Sciatic nerve (tissue), 2 donors: ENCODE measurements at places on chromosomes 7 and 10.

DNA sequence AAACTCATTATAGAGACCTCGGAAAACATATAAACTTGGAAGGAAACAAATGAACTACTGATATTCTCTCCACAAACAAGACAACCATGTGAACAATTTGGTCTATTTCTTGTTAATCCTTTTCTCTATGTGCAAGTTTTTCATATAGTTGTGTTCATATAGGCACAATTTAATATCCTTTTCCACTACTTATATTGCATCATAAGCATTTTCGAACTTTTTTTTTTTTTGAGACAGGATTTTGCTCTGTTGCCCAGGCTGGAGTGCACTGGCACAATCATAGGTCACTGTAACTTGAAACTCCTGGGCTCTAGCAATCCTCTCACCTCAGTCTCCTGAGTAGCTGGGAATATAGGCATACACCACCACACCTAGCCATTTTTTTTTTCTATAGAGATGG, 5.2 kb downstream of the PEX1 start:
- DNase-seq: no peak

DNA sequence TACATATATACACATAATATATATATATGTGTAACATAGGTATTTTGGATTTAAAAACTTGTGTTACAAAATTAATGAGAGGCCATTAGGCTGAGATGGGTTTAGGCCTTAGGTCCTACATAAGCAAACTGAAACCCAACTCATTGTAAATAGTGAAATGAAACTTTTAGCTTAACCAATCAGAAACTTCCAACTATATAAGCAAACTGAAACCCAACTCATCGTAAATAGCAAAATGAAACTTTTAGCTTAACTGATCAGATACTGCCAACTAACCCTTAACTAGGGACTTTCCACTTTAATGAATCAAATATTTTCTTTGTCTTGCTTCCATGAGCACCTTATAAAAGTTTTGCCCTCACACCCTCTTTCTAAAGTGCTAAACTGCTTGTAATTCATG, 17.3 kb upstream of the SAMD9L start:
- DNase-seq: no peak

GRCh38 chr7:121919986-121920385, 47.0 kb downstream of the PTPRZ1 start:
- no peak for DNase-seq

GRCh38 chr7:27102581-27103442, at the start of gene HOXA2:
Gene HOXA2, minus strand, starts transcription at chr7:27102683. Its CDS starts 183 bp downstream, at chr7:27102500.
- DNase-seq: no peak

DNA sequence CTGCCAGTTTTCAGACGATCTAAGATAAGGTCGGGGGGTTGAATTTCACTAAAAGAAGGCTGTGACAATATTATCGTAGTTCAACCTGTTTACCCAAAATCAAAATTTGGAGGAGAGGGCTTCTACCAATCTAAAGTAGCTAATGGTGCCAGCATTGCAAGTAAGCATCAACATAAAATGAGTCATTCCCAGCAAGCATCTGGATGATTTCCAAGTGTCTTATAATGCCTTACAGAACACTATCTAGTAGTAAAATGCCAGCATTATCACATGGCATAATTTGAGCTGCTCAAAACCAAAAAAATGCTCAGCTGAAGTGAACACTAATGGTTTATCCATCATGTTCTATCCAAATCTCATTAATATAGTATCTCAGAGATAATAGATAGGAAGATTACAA, 1193.9 kb downstream of the DNAJB9 start:
- no peak for DNase-seq

- DNase-seq: no peak
Observed at GRCh38 chr10:76324283-76324682, 892.9 kb downstream of the LRMDA start.

GRCh38 chr10:59373071-59373470, 10.7 kb upstream of the FAM13C start:
- DNase-seq: no peak

- DNase-seq: no peak
Observed at GRCh38 chr7:155338632-155339320, 41.1 kb downstream of the INSIG1 start.

DNA sequence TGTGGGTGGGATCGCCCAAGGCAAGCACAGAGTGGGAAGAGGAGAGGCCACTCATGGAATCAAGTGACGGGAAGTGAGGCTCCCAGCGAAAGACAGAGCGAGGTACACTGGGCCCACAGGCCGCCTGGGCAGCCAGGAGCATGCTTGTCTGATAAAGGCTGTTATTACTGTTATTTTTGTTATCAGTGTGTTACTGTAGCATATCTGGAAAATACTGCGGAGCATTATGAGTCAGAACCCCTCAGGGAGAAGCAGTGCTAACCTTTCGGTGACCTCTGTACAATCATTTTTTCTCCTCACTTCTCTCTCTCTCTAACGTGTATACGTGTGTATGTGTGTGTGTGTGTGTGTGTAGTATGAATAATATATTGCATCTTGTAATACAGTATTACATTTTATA, 3.8 kb upstream of the TCERG1L start:
- no peak for DNase-seq

DNA sequence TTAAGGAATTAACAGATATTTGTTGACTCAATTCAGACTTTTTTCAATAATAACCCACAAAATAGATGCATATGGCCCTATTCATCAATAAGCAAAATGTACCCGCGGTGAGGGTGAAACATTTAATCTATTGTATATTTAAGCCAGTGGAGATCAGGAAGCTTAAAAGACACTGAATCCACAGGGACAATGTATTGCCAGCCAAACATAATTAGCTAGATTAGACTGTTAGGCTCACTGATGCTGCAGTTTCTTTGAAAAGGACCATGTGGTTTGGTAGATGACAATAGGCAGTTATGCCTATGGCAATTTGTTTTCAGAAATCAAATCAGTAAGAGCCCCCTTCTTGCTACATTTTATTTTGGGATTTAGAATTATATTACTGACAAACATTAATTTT, 87.3 kb upstream of the PLXDC2 start:
- no peak for DNase-seq

- no peak for DNase-seq
Observed at GRCh38 chr7:54978364-54979116, 40.3 kb upstream of the EGFR start.

DNA sequence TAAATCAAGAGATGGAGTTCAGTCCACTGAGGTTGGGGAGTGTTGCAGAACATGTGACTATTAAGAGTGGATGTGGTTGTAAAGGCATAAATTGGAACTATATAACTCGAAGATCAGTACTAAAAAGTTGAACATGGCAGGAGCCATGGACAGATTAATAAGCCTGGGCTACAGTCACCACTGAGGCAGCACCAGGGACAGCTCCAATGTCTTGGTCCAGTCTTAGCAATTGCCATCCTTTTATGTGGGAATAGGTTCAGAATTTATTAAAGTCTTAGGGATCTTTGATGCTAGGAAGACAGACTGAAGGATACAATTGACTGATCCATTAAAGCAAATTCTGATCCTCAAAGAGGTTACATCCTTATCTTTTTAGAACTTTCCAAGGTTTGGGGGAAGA, 156.6 kb downstream of the ADRA2A start:
- DNase-seq: no peak

- peak; percentile 74 for DNase-seq
Observed at GRCh38 chr10:86730227-86730626, 26.2 kb upstream of the BMPR1A start.

- DNase-seq: no peak
Observed at GRCh38 chr10:73872190-73872710, 2.1 kb downstream of the CAMK2G start.

- DNase-seq: no peak
Observed at GRCh38 chr7:74583630-74584029, 73.9 kb upstream of the GTF2I start.

DNA sequence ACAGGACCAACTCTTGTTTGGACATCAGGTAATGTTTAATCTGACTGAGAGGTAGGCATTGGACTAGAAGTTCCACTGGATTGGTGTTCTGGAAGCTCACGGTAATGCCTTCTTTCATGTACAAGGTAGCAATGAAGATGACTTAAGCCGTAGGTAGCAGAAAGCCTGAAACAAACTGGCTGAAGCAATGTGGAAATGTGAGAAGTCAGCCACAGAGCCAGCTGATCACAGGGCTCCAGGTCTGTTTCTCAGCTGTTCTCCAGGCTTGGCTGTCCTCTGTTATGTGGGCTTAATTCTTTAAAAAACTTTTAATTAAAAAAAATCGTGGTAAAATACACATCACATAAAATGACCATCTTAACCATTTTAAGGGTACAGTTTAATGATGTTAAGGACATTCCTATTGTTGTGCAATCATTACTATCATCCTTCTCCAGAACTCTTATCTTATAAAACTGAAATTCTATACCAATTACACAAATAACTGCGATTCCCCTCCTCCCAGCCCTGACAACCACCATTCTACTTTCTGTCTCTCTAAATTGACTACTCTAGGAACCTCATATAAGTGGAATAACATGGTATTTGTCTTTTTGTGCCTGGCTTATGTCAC, 101.4 kb upstream of the ZNF32 start:
- DNase-seq: no peak

DNA sequence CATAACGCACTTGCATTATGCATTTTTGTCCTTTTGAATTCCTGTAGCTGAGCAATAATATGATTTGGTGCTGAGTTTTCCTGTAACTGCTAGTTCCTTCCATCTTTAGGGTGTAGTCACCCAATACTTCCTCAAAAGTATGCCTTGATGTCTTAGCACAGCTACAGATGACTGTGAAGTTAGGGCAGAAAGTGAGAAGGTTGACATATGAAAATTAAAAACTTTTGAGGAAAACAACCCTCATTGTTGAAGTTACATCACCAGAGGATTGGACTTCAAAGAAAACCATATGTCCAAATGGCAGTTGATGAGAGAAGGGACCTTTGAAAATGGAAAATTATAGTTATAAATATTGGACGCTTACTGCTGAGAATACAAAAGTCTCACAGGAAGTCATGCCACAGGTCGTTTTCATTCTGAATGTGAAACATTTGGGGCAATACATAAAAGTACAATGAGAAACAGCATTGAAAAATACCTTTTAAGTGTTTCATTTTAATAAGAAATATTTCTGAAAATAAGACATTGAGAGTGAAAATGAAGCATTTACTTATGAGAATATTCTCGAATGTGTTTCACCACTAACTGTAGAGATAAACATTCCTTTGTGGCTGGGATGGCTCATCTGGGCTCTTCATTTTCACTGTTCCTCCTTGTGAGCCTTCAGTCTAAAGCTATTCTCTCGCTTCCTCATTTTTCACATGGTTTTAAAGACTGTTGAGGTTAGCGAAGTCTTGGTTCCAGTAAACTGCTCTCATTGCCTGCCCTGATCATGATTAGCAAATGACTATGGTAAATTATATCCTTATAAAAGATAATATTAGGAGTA, 61.4 kb upstream of the NME8 start:
- no peak for DNase-seq

GRCh38 chr10:3534433-3534832, 250.6 kb downstream of the KLF6 start:
- no peak for DNase-seq

GRCh38 chr10:22710139-22710745, 4.1 kb downstream of the PIP4K2A start:
- DNase-seq: no peak

DNA sequence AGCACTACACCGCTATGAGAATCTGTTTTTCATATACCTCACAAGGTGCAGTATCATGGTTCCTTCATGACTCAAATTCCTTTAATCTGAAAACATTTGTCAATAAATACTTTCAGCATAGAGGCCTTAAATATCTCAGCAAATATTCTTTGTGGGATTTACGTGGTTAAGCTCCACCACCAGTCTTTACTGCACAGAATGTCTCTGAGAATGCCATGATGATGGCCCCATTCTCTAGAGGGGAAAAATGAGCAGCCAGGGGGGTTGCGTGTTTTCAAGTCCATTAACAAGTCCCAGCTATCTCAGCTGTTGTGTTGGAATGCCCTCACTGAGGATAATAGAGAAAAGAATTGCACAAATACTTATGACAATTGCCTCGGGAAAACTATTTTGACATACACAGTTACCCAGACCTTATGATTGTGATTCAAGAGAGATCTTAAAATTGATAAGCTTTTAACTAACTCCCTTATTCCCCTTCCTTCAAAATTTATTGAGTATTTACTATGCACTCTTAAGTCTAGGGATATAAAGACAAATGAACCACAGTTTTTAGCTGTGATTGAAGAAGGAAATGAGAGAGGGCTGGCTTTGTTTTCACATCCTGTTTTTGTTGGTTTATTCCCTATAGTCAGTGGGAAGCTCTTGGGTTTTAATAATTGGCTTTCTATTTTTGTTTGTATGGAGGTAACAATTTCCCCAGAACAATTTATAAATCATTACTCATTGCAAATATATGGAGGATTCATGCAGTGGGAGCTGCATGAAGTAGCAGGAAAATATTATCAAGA, 176.5 kb upstream of the VWC2 start:
- DNase-seq: no peak

- no peak for DNase-seq
Observed at GRCh38 chr10:78794736-78795455, 273.9 kb upstream of the ZMIZ1 start.

DNA sequence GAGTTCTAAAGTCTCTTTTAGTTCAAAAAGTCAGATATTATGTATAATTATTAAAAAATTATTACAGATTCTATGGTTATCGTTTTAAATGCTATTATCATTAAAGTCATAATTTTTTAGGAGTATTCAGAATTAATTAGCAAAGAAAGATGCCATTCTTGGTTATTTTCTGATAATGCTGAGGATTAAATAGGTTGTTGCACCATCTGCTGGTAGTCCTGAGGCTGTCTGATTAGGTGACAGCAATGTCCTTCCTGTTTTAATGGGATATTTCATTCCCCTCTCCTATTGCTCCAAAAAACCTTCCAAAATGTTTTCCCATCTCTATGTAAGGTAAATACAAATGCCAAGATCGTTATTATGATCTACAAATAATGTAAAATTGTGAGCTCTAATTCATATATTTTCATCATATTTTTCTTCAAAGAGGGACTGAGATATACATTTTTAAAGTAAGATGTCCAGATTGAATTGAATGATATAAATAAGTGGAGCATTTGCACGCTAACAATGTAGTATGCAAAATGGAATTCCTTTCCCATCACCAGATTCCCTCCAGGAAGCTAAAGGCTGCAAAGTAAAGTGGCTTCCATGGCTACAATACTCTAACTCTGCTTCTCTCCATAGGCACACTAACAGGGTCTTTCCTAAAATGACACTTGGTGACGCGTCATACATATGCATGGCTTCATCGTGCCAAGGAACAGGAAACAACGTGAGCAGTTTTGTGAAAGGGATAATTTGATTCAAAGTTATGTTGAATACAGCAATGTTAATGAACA, 58.8 kb upstream of the AKR1E2 start:
- no peak for DNase-seq

DNA sequence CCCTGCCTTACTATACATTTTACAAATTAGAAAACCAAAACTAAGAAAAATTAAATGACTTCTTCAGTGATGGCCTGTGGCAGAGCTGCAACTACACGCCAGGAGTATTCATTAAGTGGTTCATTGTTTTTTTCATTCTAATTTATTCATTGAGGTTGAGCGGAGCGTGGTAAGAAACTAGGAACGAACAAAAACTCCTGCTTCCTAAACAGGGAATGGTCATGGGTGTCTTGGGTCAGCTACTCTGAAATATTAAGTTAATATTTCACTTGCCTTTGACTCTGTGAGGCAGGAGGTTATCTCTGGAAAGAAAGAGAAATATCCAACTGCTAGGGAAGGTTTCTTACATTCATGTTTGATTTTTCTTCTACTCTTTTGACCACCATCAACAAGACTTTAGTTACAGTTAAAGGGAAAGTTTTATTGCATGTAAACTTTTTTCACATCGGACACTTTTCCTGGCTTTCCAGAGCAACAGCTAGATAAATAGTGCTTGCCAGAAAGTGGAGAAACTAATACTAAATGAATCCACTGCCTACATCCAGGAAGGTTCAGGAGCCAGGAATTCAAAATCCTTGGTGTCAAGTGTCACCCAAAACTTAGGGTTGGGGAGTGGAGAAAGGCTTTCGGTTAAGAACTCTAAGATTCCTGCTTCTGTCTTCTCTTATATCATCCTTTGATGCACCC, 896 bp upstream of the GNG11 start:
- no peak for DNase-seq
